NCI-H187 treated with DMSO at 0.1 percent for 48 hours (cell line): ENCODE measurements at places on chromosomes 5 and 9.

DNA sequence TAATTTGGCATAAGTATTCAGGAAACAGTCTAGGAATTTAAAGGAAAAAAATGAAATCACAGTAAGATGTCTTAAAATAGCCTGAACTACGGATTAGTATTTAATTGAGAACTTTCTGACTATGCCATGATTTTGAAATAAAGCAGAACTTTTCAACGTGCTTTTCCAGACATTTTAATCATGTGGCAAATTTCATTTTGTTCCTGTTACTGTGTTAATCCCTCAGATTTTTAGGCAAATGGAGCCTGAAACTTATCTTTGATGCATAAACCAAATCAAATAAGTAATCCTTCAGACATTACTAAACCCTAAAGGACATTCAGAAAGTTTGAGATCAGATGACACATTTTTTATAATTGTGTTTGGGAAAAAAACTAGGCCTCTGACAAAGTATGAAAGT, 75.7 kb downstream of the FBN2 start:
- DNase-seq = no peak

DNA sequence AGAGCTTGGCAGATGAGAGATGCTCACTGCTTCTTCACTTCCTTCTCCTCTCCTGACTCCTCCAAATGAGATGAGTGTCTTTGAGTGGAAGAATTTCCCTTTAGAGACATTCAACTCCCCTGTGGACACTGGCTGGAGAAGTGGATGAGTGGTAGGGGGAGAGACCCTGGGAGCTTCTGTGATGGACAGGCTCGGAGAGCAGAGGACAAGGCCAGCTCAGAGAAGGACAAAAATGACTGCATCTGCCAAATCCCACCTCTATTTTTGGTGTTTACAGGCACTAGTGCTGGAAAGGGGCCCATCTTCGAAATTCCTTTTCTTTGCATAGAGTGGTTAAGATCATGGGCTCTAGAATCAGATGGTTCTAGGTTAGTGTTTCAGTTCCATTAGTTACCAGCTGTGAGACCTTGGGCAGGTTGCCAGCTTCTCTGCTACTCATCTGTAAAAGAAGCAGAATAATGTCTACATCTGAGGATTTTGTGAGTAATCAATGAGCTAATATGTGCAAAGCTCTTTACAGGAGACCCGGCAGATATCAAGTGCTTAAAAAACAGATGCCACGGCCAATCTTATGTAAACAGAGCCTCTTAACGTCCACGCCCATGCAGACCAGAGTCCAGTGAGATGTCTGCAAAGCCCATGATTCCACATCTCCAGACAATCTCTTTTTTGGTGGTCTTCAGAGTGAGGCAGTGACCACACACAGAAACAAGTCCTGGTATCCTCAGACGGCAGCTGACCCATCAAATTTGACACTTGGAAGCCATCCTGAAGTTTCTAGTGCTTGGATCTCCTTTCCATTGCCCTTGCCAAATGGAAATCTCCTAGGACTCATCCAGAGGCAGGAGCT, 13.6 kb upstream of the COL27A1 start:
- DNase-seq = no peak

GRCh38 chr5:16733331-16734006, 116.7 kb upstream of the RETREG1 start:
- no peak for DNase-seq

GRCh38 chr9:136050266-136050700, 44.8 kb downstream of the NACC2 start:
- DNase-seq = no peak
